ENCODE measurements at places on chromosomes 3 and 15.

DNA sequence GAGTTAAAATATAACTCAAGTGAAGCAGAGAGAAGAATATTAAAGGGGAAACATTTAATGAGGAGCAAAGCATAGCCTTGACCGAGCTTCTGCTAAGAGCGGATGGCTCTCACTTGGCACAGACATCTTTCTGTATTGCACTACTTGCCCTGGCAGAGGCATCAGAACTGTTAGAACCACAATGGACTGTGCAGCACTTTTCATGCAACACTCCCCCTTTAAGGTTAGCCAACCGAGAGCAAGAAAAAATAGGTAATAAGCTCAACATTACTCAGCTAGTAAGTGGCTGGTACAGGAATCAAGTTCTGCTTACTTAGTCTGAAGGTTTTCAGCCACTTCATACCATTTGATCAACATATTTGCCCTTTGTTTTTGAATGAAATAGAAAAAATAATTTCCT, 33.7 kb downstream of the CRTC3 start:
- no peak for ATAC-seq

- peak; percentile 31 for ATAC-seq
Observed at GRCh38 chr3:58526515-58526957, 10.5 kb downstream of the ACOX2 start.

DNA sequence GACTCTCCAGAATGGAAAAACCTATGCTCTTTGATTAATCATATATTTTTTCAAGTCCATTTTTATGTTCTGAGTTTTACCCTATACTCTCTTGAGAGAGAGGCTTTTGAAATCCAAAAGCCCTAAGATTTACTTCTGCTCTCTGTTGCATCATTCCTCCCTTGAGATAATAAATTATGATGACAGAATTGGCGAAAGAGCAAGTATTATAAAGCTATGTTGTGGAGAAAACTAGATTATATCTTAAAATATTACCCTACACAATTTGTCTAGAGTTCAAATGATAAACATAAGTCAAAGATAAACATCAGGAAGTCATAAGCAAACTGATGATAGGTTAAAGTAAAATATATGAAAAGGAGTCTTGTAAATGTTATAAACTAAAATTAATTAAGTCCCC, 293.4 kb upstream of the MME start:
- ATAC-seq: no peak

- peak; percentile 20 for ATAC-seq
Observed at GRCh38 chr3:15099364-15100098, 583 bp upstream of the RBSN start.

DNA sequence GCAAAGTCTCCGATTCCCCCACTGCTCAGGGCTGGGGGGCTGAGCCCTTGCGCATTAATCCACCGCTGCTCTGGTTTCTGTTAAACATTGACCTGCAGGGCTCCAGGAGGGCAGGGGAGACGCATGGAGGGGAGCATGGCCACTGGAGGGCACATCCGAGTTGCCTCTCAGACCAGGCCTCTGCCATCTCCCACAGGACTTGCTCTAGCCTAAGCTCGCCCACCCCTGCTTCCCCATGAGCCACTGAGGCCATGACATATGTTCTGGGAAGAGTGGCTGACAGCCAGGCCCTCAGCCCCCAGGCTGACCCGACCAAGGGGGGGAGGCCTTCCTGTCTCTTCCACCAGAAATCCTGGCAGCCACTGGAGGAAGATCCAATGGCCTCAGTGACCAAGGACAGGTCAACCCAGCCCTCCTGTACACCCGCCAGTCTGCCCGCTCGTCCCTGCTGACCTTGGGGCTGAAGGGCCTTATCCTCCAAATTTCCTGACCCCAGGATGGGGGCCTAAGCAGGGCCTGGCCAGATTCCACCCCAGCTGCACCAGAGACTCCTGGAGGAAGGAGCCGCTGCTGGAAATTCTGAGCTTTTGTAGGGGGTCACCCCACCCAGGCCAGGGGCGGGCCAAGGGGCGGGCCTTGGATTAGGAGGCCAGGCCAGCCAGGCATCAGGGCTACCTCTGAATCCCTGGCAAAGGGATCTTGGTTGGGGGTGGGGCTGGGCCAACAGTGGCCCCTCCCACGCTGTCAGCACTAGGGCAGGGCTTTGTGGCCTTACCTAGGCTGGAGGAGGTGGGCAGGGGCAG, at the start of gene HYAL1:
Gene HYAL1 (minus strand): TSS at position 562 of the 803 bp plus-strand sequence. CDS start 618 bp downstream, outside the sequence.
- ATAC-seq: no peak

DNA sequence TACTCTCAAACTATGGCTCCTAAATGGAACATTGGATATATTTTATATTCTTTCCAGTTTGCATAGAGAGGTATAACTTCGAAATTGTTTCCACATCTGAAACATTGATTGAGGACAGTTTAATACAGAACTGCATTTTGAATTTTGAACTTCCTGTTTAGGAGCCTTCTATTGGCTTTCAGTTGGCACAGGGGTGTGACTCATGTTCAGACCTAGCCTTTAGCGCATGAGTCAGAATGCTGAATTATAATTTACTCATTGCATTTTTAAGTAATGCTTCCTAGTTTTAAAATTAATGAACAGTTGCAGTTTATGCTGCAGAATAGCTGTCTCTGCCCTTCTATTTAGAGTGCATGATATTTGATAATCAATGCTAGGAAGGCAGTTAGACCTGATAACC, 751.7 kb downstream of the CADM2 start:
- ATAC-seq: no peak

GRCh38 chr3:179788996-179789395, 136.2 kb downstream of the USP13 start:
- no peak for ATAC-seq

GRCh38 chr3:122996038-122996580, 31.5 kb downstream of the SEMA5B start:
- ATAC-seq: no peak

GRCh38 chr3:69085833-69086722, 1.3 kb downstream of the ARL6IP5 start:
- peak; percentile 48 for ATAC-seq

DNA sequence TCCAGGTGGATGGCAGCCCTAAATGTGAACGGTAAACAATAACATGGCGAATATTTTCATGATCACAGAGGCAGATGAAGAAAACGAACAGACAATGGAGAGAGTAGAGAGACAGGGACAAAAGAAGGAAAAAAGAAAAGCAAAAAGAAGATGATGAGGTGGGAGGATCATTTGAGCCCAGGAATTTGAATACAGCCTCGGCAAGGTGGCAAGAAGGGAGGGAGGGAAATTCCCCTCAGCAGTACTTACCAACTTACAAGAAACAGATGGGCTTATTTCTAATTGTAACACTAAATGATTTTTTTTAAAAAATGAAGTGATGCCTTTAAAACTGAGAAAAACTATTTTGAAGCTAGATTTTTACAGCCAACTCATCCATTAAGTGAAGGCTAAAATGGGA, 6.0 kb upstream of the MAP4 start:
- no peak for ATAC-seq

DNA sequence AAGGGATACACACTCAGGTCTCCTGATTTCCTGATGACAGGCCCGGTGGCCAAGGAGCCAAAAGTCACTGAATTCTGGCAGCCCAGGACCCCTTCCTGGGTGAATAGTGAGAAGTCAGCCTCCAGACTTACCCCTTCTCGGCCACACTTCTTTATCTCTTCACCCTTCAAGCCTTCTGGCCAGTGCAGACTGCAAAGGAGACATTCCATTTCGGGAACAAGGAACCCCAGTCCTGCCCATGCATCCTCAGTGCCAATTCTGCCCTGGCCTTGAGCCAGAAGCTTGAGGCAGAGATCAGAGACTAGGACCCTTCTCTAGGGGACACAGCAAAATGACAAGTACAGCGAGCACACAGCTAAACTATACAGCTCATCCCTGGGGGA, 28.8 kb downstream of the GRAMD2A start:
- no peak for ATAC-seq

DNA sequence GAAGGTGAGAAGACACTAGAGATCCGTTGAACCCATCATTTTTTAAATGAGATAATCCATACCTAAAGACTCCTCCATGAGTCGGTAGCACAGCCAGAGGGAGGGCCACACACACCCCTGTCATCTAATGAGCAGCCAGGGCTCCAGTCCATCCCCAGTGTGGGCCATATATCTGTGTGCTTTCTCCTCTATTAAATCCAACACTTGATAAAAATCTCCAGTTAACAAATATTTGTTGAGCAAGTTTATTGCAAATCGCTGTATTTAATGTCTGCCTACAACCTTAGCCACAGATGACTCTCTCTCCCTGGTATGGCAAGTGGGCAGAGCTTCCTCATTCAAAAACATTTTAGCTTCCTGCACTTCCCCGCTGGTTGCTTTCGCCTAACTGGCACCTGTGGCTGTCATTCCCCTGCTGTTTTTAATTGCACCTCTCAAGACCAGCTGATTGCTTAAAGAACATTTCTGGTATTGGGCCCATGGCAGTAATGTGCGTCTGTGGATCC, 82.8 kb downstream of the SMAD3 start:
- no peak for ATAC-seq

- ATAC-seq: peak; percentile 71
Observed at GRCh38 chr3:100710261-100710968, 1.1 kb downstream of the TFG start.

DNA sequence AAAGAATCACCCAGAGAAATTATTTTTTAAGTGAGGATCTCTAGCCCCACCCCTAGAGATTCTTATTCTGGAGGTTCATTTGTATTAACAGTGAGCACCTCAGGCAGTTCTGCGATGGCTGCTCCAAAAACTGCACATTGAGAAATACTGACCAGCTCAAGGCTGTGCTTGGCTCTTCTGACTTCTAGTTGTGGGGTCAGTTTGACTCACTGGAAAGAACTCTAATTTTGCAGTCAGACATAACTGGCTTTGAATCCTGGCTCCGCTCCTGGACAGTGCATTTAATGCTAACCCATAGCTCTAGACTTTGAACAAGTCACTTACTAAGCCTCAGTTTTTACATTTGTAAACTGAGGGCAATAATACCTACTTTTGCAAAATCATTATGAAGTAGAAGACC, 123.6 kb upstream of the SKOR1 start:
- ATAC-seq: no peak

DNA sequence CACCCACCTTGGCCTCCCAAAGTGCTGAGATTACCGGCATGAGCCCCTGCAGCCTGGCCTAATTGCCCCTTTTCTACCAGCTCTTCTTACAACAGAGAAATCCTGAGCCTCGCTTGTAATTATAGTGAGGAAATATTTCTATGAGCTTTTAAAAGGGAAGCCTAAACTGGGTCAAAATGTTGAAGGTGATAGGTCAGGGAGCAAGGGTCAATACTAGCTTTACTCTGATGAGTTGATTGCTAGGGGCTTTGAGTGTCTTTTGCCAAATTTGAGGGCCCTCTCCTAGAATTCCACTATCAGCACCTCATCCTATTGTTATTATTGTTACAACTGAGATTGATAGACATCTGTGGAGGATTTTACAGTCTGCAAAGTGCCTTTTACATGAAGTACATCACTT, 62.4 kb upstream of the PIAS1 start:
- no peak for ATAC-seq

DNA sequence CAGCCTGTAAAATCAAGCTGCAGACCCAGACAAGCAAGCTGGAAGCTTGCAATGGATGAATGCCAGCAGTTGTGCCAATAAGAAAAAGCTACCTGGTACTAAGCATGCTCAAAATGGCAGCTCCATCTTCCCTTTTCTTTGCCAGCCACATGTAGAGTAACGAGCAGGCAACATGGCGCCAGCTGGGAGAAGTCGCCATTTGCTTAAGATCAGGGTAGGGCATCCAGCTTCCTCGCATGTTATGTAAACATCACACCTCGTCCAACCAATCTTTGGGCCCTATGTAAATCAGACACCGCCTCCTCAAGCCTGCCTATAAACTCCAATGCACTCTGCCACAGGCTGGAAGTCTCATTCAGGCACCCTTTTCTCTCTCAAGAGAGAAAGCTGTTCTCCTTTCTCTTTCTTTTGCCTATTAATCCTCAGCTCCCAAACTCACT, 973.9 kb downstream of the FHIT start:
- no peak for ATAC-seq

- no peak for ATAC-seq
Observed at GRCh38 chr3:64361962-64362735, 136.9 kb upstream of the PRICKLE2 start.

DNA sequence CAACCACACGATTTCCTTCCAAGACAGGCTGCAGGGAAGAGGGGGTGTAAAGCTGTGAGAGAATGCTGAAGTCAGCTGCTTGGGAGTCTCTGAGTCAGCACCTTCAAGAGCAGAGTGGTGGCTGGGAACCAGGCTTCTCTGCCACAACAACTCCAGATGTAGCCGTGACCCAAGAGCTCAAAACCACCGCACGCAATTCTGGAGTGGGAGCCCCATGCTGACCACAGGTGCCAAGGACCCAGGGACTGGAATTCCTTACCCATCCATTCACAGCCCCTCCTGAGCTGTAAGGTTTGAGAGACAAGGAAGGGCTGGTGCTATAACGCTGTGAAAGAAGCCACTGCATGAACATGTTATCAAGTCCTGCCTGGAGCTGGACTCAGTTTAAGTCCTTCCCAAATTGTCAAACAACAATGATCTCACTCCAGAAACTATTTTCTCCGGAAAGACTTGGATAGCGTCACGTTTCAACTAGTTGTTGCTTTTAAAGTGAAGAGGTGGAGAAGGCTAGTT, 61.4 kb downstream of the UMPS start:
- no peak for ATAC-seq

DNA sequence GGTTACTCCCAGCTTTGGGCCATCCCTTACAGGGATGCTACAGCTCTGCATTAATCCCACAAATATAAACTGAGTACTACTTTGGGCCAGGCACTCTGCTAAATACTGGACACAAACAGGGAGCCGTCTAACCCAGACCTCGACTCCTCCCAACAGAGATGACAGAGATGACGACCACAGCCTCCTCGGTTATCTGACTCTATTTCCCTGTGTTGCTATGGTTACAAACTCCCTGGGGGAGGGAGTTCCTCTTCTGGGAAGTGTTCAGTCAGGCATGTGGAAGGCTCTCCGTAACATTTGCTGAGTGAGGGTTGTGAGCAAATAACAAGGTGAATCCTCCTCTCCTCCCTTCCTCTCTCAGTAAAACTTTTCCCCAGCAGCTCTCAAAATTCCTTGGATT, 6.7 kb upstream of the CMTM7 start:
- ATAC-seq: no peak

DNA sequence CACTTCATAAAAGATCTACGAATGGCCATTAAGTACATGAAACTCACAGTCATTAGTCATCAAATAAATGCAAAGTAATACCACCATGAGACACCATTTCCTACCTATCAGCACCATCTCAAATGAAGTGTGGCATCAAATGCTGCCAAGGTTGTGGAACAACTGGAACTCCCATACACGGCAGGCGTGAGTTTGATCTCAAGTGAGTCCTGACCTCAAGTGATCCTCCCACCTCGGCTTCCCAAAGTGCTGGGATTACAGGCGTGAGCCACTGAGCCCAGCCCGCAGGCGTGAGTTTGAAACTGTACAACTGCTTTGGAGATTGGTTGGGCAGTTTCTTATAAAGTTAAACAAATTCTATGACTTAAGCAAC, 28.8 kb upstream of the HDAC11 start:
- ATAC-seq: peak; percentile 54

- no peak for ATAC-seq
Observed at GRCh38 chr3:188342991-188343732, 189.2 kb downstream of the LPP start.

- ATAC-seq: peak; percentile 90
Observed at GRCh38 chr3:39267631-39268548, 11.9 kb downstream of the CX3CR1 start.

GRCh38 chr15:78032671-78033070, 44.8 kb downstream of the TBC1D2B start:
- no peak for ATAC-seq
